ENCODE measurements at places on chromosomes 2 and 18.

GRCh38 chr2:127155028-127155581, 48.2 kb upstream of the BIN1 start:
- no peak for DNase-seq

GRCh38 chr2:207883002-207883780, 113.5 kb upstream of the FZD5 start:
- no peak for DNase-seq

DNA sequence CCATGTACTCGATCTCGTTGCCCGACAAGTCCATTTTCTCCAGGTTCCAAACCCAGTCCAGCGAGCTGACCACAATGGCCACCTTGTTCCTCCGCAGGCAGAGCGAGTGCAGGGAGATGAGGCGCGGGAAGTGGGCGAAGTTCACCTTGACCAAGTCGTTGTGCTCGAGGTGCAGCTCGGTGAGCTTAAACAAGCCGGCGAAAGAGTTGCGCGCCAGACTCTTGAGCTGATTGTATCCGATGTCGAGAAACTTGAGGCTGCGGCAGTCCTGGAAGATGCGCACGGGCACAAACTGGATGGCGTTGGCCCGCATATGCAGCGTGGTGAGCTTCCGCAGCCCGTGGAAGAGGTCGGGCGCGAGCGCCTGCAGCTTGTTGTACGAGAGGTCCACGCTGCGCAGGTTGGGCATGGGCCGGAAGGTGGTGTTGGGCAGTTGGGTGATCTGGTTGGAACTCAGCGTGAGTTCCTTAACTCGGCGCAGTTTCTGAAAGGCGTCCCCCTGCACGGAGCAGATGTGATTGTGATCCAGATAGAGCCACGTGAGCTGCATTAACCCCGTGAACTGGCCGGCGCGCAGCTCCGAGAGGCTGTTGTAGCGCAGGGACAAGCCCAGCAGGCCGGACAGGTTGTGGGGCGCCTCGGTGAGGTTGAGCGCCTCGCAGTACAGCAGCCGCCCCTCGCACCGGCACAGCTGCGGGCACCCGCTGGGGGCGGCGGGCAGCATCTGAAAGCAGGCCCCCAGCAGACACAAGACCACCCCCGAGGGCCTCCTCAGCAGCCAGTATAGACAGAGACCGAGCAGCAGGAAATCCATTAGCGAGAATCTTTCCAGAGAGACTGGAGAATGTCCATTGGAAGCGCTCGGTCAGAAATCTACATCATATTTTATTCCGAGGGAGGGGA, 1.3 kb downstream of the LRRTM1 start:
- no peak for DNase-seq

- no peak for DNase-seq
These were observed 217.1 kb downstream of the DYSF start for GRCh38 chr2:71670430-71670795.

- DNase-seq = no peak
These were observed 181.1 kb upstream of the DPP10 start for GRCh38 chr2:114261366-114261765.

DNA sequence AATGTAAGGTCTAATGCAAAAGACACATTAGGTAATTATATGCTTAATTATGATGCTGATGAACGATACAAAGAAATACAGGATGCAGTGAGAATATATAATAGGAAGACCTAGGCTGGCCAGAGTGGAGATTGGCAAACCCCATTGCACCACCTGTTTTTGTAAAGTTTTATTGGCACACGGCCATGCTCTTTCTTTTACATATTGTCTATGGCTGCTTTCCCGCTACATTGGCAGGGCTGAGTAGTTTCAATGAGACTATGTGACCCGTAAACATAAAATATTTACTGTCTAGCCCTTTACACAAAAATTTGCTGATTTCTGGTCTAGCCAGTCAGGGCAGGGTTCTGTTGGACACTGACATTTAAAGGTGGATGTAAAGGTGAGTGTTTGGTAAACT, 5.4 kb downstream of the SEC11C start:
- DNase-seq = no peak

GRCh38 chr2:118065921-118066511, 22.3 kb upstream of the INSIG2 start:
- no peak for DNase-seq

GRCh38 chr2:120820953-120821279, 85.2 kb downstream of the GLI2 start:
- DNase-seq = no peak

GRCh38 chr2:168519534-168520308, 63.6 kb downstream of the CERS6 start:
- no peak for DNase-seq

- no peak for DNase-seq
These were observed 311.2 kb upstream of the PKDCC start for GRCh38 chr2:41736586-41736985.

DNA sequence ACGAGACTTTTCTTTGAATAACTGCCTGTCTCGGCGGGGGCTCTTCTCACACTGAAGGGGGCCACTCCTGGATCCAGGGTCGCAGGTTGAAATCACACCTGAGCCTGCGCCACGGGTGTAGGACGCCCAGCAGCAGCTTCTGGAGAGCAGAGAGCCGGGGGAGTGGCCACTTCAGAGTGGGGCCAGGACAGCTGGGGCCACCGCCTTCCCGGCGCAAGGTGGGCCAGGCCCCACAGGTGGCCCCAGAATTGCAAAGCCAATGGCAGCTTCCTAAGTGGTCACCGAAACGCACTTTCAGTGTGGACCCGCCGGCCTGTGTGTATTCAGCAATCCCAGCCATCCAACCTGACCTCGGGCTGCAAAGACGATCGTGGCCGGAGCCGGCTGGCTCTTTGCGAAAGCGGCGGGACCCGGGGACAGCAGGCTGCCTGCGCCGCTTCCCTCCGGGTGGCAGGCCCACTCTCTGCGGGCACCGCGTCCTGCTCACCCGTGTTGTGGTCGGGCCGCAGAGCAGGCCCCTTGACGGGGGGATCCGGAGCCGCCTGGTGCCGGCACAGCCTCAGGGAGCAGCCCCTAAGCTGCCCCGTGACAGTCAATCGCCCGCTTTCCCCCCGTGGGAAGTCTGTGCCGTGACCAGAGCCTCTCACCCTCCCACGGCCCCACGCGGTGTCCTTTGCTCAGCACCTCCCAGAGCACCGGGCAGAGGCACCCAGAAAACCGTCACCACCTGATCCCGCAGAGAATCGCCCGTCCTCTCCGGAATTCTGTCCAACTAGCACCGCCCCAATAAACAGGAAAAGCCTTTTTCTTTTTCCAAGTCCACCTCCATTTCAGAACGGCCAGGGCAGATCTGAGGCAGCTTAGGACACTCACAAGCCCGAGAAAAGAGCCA, 144.7 kb downstream of the ZNF516 start:
- no peak for DNase-seq

DNA sequence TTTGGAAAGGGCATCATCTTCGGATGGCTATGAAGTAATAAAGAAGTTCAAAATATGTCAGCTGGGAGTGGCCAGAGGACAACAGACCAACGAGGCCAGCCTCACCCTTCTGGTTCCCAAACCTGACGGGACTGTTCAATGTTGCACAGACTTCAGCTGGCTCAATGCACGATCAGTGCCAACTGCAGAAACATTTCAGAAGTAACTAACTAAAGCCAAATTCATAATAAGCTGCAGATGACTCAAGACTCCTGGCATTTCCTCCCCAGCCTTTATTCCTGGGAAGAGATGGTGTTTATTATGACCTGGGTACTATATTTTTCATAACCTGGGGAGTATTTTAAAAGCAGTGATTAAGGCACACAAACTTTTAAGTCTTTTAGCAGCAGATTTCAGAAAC, 3.8 kb upstream of the ATP6V1C2 start:
- DNase-seq = no peak

DNA sequence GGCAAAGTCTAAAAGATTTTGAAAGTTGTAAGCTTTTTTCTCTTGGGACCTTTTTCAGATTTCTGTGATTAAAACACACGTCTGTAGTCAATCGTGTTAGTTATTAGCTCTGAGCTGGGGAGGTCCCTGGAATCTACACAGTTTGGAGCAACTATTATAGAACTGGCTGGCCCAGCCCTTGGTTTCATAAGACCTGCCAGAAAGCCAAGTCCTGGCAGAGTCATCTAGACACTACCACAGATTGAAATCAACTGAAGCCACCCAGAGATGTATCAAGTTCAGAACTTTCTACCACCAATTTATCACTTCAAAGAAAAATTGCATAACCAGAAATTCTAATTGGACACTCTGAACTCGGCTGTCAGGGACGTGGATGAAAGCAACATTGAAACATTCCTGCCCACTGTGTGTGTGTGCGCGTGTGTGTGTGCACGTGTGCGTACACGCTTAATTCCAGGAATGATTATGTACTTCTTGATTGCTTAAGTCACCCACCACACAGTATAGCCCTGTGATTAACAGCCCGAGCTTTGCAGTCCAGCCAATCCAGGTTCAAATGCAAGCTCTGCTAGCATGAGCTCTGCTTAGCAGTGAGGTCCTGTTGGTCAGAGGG, 126.3 kb downstream of the TPGS2 start:
- DNase-seq = no peak

- no peak for DNase-seq
These were observed 291.6 kb downstream of the TNS1 start for GRCh38 chr2:217711188-217711587.

DNA sequence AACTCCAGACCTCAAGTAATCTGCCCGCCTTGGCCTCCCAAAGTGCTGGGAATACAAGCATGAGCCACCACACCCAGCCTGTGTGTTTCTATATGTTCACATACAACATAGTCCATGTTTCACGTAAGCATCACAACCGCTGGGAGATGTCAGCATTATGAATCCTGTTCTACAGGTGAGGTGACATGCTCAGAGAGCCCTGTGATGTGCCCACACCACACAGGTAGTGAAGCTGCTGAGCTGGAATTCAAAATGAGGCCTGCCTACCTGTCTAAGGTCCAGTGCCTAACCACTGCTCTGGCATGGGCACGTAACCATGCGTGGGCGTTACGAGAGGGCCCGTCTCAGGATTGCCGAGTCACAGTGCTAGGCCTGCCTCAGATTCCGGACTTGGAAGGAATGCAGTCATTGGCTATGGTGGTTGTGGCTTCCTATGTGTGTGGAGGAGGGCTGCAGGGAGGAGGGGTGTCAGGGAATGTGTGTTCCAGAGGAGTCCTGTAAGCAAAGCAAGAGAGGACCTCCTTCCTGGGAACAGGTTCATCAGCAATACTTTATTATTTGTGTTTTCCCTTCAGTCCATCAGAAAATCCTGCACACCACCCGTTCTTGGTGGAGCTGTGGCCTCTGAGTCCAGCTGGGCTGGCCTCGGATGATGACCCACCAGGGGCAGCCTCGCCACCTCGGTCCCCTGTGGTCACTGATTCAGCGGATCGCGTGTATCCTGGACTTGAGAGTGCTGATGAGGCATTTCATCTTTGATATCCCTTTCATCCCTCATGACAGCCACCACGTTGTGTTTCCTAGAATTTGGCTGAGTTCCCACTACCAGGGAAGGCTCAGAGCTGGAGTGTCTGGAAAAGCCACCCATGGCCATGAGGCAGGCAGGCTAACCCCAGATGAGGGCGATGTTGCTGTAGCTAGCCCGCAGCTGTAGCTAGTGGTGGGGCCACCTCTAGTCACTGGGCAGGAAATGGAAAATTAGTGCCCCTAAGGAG, 31.1 kb downstream of the HK2 start:
- DNase-seq = no peak

DNA sequence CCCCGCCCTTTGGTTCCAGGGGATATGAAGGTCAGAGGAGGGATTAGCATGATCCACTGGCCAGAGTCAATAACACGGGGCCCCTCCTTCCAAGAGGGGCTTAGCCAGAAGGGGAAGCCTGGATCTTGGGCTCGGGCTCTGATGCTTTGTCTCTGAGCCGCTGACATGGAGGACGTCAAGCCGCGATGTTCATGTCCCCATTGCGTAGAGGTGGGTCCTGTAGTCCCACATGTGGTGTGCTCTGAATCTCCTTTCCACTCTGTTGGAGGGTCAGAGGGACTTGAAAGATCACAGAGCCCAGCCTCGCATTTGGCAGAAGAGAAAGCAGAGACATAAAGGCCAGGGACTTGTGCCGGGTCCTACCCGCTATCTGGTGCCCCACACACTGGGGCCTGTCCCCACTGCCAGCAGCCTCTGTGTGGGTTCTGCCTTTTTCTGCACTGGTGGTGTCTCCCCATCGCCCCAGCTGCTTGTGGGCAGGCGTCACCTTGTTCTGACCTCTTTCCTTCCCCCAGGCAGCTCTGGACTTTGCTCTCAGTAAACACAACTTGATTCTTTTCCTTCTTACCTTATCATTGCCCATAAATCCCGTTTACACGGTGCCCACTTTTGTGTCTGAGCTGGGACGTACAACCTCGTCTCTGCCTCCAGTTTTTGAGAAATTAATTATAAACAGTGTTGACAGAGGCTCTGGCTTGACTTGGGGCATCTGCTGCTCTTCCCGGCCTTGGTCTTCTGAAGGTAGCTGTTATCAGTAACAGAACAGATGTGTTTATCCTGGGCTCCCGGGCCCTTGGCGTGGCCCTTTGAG, 48.8 kb downstream of the SH3BP4 start:
- no peak for DNase-seq

- no peak for DNase-seq
These were observed 111.0 kb downstream of the GYPC start for GRCh38 chr2:126766969-126767296.

GRCh38 chr2:195121341-195121740, 535.7 kb upstream of the SLC39A10 start:
- DNase-seq = no peak

GRCh38 chr18:3666526-3667254, 216.7 kb downstream of the TGIF1 start:
- DNase-seq = no peak

DNA sequence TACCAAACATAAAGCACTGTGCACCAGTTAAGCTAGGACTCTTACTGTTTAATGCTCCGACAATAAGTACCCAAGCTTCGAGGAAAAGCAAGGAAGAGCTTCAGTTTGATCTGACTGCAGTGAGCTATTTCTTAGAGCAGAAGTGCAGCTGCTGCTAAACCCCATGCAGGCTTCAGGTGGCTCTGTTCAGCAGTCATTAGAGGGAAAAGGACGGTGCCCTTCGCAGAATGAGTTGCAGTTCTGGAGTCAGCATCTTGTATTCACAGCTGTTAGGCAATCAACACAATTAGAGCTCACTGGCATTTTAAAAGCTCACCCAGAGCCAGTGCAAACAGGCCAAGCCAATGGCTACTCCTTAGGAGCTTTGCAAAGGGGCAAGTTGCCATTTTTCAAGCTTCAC, 1.5 kb upstream of the CERKL start:
- DNase-seq = no peak

Measured in stimulated activated CD4-positive, alpha-beta T cell treated with anti-CD3 and anti-CD28 coated beads, Interleukin-12 subunit alpha, Interleukin-12 subunit beta, amount 100 ng/mL, for 24 hours (primary cell).